ENCODE measurements at places on chromosomes 3 and 15. TPM values are rescaled to one million over a fixed set of nuclear protein-coding genes. Genes with fewer than 3 reads are reported as not detected.

GPX1 gene
- total RNA-seq = 723 TPM

CADM2 gene
- 0.64 TPM for total RNA-seq

FRMD5 gene
- 1.7 TPM for total RNA-seq

SH3BP5 gene
- total RNA-seq = 4.5 TPM

SNX22 gene
- 0.21 TPM for total RNA-seq

CPLX3 gene
- total RNA-seq = not detected

NUSAP1 gene
- total RNA-seq = 3.6 TPM

GRAMD2A gene
- 9.0 TPM for total RNA-seq

RCN2 gene
- 26.3 TPM for total RNA-seq

CSTA gene
- total RNA-seq = 324 TPM

KLF15 gene
- 3.2 TPM for total RNA-seq

LARP6 gene
- total RNA-seq = 32.0 TPM

MUSTN1 gene
- not detected for total RNA-seq

HYAL1 gene
- 4.8 TPM for total RNA-seq

PLA2G4D gene
- total RNA-seq = under 0.01 TPM

ARID3B gene
- 2.8 TPM for total RNA-seq

DYNLT2B gene
- 13.0 TPM for total RNA-seq

TICRR gene
- 0.21 TPM for total RNA-seq

ZNF770 gene
- 48.0 TPM for total RNA-seq

RYR3 gene
- 0.21 TPM for total RNA-seq

TRIP4 gene
- total RNA-seq = 7.5 TPM

CCR1 gene
- not detected for total RNA-seq

B2M gene
- 1,525 TPM for total RNA-seq

ATP2B2 gene
- total RNA-seq = under 0.01 TPM

RPL29 gene
- total RNA-seq = 1,891 TPM

CCDC71 gene
- total RNA-seq = 15.1 TPM

PLSCR2 gene
- 0.21 TPM for total RNA-seq

THBS1 gene
- total RNA-seq = 87.6 TPM

PLCH1 gene
- under 0.01 TPM for total RNA-seq

PLA2G4E gene
- total RNA-seq = 0.96 TPM

LRRC31 gene
- total RNA-seq = 0.24 TPM

AHSG gene
- not detected for total RNA-seq

CCR3 gene
- total RNA-seq = not detected

SST gene
- not detected for total RNA-seq

PRSS50 gene
- total RNA-seq = not detected

CCR2 gene
- total RNA-seq = not detected

LSMEM2 gene
- total RNA-seq = not detected

COL6A5 gene
- not detected for total RNA-seq

SLC6A20 gene
- total RNA-seq = 1.7 TPM

TRH gene
- not detected for total RNA-seq

PLA2G4F gene
- total RNA-seq = 3.9 TPM

CCR9 gene
- not detected for total RNA-seq

CFAP92 gene
- total RNA-seq = 0.43 TPM

LRRC2 gene
- total RNA-seq = under 0.01 TPM

GPR160 gene
- total RNA-seq = 6.3 TPM

TEX55 gene
- not detected for total RNA-seq

CDHR4 gene
- total RNA-seq = not detected

CBLB gene
- total RNA-seq = 23.9 TPM
